ENCODE measurements at places on chromosomes 7 and 10.

- peak; percentile 59 for DNase-seq
These were observed 65.6 kb downstream of the ZNF503 start for GRCh38 chr10:75335983-75336382.

GRCh38 chr7:86949052-86949778 is 110.2 kb downstream of the ELAPOR2 start:
- DNase-seq: peak; percentile 55

DNA sequence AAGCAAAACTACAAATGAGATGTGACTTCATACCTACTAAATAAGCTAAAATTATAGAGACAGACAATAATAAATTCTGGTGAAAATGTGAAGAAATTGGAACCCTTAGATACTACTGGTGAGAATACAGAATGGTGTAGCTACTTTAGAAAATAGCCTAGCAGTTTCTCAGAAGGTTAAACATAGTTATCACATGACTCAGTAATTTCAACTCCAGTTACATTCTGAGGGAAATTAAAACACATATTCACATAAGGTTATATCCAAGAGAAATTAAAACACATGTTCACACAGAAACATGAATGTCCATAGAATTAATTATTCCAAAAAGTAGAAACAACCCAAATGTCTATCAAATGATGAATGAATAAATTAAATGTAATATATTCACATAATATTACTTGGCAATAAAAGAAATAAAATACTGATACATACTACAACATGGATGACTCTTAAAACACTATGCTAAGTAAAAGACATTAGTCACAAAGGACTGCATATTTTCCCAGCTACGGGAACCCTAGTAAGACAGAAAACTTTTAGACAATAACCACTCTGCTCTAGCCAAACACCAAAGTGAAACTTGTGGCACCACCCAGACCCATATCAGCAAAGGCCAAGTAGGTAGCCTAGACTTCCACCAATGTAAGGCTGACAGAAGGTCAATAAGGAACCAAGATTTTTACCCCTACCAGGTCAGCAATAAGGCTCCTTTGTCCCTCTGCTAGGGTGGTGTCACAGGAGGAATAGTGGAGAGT is 25.1 kb downstream of the SLC25A40 start:
- DNase-seq: no peak

DNA sequence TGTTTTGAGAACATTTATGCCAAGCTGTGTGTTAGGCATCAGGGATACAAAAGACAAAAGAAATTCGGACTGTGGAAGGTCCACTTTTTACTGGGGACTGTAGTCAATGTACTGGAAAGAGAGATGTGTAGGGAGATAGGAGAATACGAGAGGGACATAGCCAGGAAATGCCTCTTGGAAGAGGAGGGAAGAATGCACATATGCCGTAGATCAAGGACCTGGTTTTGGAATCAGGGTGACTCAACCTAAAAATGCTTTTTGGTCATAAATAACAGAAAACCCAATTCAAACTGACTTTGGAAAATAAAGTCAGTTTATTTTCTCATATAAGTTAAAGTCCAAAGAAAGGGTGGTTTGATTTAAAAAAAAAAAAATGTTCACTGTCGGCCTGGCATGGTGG is 140.3 kb upstream of the TCF7L2 start:
- no peak for DNase-seq

- DNase-seq: peak; percentile 55
These were observed 12.5 kb upstream of the DDIT4 start for GRCh38 chr10:72260976-72261783.

DNA sequence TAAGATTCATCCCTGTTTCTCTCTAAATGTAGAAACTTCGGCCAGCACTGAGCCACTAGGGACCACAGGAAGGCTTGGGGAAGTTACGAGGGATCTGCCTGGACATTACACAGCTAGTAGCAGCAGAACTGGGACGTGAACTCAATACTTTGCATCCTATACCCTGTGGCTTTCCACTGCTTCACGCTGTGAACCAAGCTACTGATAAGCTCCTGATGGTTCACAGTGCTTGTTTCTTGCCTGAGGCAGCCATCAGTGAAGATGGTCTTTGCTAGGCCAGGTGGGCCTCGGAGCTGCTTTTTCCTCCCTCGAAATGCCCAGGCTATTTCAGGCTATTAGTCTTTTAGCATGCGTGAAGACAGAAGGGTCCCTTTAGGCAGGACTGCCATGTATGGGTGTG is 132.7 kb downstream of the SH3PXD2A start:
- DNase-seq: no peak

DNA sequence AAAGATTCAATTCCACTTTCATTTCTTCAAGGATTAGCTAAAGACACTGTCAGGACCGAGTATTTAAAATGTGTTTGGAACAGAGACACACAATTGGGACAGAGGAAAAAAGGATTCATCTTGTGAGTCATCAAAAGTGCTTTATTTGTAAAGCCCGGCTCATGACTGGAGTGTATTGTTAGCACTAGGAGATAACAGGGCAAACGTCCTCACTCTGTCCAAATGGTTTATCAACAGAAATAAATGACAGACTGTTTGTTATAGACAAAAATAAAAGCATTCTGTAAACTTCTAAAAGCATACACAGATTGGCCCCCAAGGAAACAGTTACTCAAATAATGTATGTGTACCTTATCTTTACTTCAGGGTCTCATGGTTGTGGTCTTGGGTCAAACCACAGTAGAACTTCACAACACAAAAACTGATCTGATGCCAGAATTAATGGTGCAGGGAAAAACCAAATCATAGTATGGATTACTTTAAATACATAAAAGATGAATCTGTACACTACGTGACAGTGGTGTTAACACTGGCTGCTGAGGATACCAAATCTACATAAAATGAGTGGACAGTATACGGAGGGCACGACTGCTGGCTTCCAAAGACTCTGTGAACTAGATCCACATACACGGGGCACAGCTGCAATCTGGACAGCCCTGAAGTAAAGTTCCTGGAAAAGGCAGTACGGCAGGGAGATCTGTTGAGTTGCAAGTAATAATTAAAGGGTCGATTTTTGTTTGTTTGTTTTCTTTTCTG is 179.4 kb downstream of the PIP4K2A start:
- no peak for DNase-seq

DNA sequence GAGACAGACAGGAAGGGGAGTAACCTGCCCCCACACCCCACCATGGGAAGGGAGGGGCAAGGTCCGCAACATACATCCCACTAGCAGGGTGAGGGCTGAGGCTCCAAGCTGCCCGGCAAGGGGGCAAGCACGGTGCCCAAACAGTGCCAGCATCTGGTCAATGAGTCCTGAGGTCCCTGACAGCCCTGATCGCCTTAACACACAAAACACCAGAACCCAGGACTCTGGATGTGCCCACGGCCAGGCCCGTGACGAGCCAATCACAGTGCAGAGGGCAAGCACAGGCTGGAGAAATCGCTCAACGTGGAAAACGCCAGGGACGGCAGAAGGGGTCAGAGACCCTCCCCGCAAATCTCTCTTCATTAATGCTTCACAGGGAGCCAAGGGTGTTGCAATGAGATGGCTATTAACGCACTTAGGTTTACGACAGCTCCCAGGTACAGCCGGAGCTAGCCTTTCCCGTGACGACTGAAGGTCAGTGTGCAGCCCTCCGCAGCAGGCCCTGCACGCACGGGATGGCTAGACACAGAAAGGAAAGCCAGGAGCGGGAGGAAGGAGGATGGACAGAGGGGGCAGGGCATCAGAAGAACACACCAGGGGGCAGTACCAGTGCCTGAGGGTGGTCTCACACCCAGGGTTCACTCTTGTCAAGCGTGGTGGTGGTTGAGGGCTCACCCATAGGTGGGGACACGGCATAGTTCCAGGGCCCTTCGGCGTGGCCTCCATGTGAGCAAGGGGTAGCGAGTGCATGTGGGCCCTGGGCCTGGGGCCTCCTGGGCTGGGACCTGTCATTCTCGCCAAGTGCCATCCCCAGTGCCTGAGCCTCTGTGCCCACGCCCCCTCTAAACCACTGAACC is 220.5 kb downstream of the MAD1L1 start:
- DNase-seq: no peak

- no peak for DNase-seq
These were observed 207.1 kb upstream of the ETV1 start for GRCh38 chr7:14196555-14196954.

DNA sequence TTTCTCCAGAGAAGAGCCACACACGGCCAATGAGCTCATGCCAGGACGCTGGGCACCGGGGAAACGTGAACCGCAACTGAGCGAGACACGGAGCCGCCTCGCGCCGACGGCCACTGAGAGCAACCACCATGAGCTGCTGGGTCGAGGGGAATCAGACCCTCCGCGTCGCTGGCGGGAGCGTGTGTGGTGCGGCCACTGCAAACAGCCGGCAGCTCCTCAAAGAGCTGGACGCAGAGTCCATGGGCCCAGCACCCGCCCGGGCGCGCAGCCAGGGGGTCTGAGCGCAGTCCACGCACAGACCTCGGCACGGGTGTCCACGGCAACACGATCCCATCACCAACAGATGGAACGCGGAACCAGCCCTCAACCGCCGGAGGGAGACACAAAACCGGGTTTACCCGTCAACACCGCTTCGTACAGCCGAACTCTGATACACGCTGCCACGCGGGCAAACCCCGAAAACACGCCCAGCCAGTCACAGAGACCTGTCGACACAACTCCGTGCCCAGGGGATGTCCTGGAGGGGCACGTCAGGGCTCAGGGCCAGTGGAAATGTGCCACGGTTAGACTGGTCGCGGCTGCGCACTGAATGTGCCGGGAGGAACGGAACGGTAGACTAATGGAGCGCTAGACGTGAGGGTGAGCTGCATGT is 147.1 kb downstream of the ELFN1 start:
- no peak for DNase-seq

GRCh38 chr10:5047912-5048628 is 44.4 kb upstream of the AKR1C2 start:
- DNase-seq: no peak

DNA sequence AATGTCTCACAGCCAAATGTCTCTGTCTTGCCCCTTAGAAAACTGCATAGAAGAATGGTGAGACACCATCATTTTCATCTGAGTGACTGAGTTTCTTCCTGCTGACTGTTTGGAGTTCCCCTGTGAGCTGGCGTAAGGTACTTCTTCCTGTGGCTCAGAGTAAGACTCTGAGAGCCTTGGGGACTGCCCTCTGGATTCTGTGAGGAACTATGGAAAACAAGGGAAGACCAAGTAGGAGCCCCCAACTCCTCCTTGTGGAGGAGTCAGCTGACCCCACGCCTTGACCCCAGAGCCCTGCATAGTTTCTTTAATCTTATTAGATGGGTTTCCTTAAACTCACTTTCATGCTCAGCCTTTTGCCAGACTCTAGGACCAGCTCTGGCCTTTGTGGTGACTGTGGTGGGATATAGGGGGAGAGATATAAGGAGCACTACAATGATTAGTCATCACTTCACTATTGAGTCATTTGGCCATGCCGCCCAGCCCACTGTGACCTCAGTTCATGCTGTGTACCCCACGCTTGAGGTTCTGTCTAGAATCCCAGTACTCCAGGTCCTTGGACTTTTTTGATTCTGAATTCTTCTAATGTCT is 51.8 kb upstream of the FAM133B start:
- no peak for DNase-seq

DNA sequence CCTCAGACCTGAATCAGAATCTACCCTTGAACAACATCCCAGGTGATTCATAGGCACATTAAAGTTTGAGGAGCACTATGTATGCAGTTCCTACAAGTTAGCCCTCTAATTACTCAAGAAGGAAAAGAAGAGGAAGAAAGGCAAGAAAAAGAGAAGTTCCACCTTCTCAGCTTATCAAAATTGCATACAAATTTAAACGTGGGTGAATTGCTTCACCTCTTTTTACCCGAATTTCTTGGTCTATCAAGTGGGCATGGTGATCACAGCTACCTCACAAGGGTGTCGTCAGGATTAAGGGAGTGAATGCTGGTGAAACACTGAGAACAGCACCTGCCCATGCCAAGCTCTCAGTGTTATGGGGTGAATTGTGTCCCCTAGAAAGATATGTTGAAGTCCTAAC is 43.8 kb upstream of the PAPSS2 start:
- DNase-seq: no peak

DNA sequence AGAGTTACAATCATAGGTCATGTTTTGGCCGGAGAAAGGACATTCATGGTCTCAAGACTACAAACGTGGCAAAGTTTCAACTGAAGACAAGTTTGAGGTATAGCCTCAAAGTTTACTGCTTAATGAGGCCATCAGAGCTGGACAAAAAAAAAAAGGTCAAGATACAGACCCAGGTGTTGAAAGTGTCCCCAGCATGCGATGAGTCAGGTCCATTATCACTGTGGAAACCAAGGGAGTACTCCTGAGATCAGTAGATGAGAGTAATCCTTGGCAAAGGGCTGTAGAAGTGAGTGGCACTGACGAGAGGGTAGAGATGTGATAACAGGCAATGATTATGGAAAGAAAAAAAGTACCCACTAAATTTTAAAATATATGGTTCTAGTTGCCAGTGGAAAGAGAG is 80.1 kb upstream of the LRRN3 start:
- DNase-seq: no peak

GRCh38 chr10:110775020-110775375 is 96.7 kb upstream of the PDCD4 start:
- no peak for DNase-seq

DNA sequence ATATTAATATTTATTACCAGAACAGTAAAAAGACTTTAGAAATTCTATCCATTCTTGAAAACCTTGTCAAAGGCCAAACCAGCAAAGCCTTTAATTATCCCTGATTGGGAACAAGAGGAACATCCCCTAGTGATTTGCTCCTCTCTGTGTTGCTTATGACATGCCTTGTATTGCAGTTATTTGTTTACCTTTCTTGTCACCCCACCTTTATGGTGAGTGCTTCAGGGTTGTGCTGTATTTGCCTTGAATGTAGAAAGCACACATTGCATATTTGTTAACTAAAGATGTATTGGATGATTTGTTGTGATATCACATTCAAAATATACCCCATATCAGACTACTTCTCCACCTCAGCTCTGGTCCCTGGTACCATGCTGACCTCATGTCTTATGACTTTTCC is 23.5 kb upstream of the TECTB start:
- no peak for DNase-seq

DNA sequence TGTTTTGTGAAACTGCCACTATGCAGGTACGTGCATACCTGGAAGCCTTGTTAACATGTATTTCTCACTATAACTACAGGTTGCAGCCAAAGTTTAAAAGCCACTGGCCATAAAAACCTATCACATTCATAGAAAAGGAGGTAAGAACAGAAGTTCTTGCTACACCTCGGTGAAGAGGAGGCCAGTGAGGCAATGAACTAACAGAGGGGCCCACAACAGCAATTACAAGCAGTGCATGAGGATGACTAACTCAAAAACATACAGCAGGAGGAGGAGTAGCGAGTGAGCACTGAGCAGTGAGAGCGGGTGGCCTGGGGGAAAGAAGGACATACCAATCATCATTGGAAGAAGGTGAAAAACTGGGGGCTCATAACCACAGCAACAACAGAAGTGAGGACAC is 51.6 kb downstream of the NUDCD3 start:
- no peak for DNase-seq
